Stimulated activated CD4-positive, alpha-beta T cell treated with anti-CD3 and anti-CD28 coated beads, Interleukin-1b, Interleukin-23, amount 100 ng/mL, for 24 hours (primary cell): ENCODE measurements at places on chromosomes 3 and 15.

- no peak for DNase-seq
Measured at GRCh38 chr15:96818861-96819260, 488.4 kb downstream of the NR2F2 start.

GRCh38 chr3:50259432-50260026 is 9.4 kb upstream of the SEMA3B start:
- no peak for DNase-seq

GRCh38 chr3:179973931-179974361 is 62.8 kb downstream of the PEX5L start:
- DNase-seq, result no peak

DNA sequence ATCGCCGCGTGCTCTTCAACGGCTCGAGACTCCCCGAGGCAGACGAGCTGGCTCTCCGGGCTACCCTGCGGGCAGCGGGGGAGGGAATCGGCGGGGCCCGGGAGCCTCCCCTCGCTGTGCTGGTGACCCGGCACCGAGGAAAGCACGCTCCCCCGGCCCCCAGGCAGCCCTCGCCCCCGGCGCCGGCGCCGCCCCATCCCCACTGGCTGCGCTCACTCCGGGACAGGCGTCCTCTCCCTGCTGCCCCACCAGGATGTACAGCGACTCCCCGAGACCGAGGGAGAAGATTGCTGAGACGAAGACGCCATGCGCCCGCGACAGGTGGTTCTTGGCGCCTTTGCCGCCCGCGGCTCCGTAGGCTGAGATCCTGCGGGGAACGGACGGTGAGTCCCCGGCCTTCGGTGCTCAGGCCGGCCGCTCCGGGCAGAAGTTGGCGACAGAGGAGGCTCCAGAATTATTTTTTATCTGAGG is 1.7 kb downstream of the LTK start:
- DNase-seq, result no peak

DNA sequence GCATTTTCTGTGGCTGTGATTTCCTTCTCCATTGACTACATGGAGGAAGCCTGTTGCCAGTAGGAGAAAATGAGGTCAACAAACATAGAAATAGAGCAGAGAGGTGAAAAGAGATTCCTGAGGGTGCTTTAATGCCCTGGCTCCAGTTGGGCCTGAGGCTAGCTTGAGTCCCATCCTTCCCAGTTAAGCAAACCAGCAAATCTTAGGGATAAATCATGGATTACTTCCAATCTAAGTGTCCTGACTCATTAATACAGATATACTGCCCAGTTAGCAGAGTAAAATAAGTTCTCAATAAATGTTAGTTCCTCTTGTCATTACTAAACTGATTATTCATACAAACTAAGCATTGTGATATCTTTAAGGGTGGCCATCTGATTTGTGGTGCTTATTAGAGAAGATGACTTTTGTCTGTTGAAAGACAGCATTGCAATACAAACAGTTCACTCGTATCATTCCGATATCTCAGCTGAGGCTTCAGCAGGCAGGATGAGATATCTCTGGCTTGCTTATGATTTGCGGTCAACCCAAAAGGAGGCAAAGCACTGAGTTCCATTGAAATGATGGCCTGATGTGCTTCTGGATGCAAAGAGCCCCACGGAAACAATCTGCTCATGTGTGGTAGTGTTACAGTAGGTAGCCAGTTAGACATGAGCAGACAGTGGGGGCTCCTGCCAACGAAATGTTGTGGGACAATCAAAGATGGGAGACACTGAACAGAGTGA is 6.6 kb upstream of the STARD5 start:
- DNase-seq, result no peak

GRCh38 chr3:10226293-10226692 is 22.0 kb upstream of the TATDN2 start:
- DNase-seq, result no peak

- no peak for DNase-seq
Measured at GRCh38 chr3:5304789-5305683, 117.5 kb downstream of the EDEM1 start.

DNA sequence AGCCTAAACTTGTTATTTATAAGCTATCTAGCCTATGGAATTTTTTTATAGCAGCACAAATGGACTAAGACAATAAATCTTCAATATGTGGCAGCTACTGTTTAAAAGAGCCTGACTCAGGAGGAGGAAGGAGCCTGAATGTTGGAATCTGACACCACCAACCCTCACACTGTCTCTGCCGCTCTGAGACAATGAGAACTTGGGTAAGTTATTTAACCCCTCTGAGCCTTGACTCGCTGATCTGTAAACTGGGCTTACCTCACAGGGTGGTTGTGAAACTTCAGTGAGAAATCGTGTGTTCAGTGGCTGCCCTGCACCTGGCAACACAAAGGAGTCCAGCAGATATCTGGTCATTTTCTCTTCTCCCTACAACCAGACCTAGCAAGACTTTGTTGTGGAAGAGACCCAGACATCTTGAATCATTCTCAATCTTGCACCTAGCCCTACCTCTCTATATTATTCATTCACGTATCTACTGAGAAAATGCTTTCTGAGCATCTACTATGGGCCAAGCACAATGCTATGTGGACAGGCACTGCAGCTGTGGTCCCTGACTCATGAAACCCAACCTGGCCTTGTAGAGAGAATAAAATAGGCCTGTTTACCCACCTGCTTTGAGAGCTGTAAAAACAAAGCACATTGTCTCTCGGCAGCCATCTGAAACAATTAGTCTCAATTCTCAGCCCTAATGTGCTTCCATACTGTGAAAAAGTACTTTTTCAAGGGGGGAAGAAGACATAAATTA is 81.9 kb upstream of the SLC25A36 start:
- no peak for DNase-seq

DNA sequence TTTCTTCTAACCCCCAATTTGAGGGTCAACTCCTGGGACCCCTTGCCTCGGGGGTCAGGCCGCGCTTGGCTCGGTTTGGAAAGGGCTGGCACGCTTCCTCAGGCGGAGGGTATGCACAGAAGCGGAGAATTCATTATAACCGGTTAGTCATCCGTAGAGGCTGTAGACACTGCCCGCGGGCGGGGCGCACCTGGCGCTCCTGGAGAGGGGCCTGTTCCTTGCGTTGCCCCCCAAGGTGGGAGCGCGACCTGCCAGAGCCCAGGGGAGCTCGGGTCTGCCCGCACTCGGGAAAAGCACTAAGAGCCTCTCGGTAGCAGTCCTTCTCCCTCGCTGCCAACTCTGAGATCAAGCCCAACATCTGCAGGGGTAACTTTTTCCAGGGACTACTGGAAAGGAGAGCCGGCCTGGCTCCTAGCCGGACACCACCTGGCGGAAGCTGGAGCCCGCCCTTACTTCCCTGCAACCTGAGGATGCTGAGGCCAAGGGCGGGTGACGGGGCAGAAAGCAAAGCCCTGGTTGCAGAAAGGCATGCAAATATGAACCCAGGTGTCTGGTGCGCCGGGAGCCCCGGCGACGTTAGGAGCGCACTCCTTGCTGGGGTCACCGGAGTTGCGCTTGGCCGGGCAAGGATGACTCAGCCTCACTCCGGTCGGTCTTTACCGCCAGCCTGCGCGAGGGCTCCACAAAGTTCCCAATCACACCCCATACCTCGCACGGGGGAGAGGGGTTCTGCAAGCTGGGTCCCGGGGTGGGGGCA is 1.5 kb upstream of the CACNA2D3 start:
- no peak for DNase-seq

- DNase-seq, result no peak
Measured at GRCh38 chr3:40660554-40660953, 135.8 kb downstream of the ZNF621 start.

- no peak for DNase-seq
Measured at GRCh38 chr3:169497567-169498257, 165.8 kb downstream of the MECOM start.

DNA sequence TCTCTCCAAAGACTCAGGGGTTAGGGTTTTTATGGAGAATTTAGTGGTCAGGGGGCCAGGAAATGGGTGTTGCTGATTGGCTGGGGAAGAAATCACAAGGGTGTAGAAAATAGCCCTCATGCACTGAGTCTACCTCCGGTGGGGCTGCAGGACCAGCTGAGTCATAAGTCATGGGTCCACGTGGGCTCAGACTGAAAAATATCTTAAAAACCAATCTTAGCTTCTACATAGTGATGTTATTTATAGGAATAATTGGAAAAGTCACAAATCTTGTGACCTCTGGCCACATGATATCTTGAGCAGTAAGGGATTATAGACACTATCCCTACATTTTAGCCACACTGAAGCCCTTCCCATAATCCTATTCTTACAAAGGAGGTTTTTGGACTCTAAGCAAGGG is 224.0 kb downstream of the DPH6 start:
- DNase-seq, result no peak

DNA sequence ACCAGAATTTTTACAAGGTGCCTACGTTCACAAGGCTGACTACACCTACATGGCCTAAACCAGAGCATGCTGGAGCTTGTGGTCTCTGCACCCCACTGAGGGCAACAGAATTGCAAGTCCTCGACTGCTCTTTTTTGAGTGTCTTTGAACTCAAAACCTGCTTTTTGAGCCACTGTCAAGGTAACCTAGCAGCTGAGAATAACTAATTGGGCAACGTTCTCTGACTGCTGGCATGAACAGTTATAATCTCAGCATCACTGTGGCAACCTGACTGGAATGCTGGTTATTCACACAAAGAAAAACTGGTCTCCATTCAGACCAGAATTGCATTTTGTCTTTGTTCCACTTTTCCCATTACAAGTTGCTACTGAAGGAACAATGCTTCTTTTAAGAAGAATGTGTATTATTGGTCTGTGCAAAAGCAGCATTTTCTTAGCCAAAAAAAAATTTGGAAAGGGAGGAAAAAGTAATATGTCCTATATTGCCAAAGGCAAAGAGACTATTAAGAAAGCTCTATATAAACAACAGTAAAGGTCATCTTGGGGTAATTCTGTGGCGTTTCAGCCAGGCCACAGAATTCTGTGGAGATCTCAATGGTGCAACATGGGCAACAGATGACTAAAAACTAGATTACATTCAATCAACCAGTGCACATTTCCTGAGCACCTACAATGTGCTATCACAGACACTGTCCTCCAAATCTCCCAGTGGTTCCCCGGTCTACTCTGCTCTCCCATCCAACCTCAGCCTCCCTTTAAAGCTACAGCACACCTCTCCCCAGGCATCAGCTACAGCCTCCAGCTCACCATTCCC is 76.8 kb downstream of the TNIK start:
- no peak for DNase-seq

DNA sequence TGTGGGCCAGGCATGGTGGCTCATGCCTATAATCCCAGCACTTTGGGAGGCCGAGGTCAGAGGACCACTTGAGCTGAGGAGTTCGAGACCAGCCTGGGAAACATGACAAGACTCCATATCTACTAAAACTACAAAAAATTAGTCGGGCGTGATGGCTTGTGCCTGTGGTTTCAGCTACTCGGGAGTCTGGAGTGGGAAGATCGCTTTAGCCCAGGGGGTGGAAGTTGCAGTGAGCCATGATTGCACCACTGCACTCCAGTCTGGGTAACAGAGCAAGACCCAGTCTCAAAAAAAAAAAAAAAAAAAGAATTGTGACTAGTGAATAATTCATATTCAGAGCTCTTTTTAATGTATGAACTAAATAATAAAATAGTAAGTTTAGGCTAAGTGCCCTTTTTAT is 87.8 kb upstream of the TSEN2 start:
- DNase-seq, result no peak

- no peak for DNase-seq
Measured at GRCh38 chr15:98651036-98651481, 2.7 kb downstream of the IGF1R start.

GRCh38 chr15:53274630-53275029 is 484.5 kb upstream of the ONECUT1 start:
- DNase-seq, result no peak
